Activated effector memory CD4-positive, alpha-beta T cell treated with Interleukin-2 at 50 U/mL for 16 hours (primary cell): ENCODE measurements at places on chromosomes 7 and 10.

GRCh38 chr7:124643311-124643811 is 122.2 kb downstream of the GPR37 start:
- DNase-seq, result no peak

GRCh38 chr10:28558923-28559508 is 26.1 kb downstream of the WAC start:
- no peak for DNase-seq

GRCh38 chr7:104980440-104980839 is 33.6 kb upstream of the KMT2E start:
- no peak for DNase-seq

GRCh38 chr7:134908289-134908688 is 78.0 kb upstream of the AGBL3 start:
- no peak for DNase-seq

DNA sequence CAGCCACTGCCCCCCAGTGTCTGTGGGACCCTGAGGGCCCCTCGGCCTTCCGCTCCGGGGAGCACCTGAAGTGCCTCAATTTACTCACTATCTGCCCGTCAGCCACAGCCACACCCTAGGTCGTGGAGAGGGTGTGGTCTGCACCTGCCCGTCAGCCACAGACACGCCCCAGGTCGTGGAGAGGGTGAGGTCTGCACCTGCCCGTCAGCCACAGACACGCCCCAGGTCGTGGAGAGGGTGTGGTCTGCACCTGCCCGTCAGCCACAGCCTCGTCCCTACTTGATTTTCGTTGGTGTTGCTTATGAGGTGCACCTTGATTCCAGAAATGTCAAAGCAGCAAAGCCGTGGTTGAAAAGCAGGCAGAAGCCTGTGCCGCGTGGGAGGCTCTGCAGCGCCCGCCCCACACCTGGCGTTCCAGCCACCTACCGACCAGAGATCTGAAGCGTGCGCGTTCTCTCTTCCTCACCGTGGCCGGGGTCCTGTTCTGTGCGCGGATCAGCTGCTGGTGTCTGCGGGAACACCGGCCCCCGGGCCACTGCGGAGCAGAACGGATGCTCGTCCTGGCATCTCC is 101.6 kb downstream of the DYNC2I1 start:
- DNase-seq, result peak; percentile 19

DNA sequence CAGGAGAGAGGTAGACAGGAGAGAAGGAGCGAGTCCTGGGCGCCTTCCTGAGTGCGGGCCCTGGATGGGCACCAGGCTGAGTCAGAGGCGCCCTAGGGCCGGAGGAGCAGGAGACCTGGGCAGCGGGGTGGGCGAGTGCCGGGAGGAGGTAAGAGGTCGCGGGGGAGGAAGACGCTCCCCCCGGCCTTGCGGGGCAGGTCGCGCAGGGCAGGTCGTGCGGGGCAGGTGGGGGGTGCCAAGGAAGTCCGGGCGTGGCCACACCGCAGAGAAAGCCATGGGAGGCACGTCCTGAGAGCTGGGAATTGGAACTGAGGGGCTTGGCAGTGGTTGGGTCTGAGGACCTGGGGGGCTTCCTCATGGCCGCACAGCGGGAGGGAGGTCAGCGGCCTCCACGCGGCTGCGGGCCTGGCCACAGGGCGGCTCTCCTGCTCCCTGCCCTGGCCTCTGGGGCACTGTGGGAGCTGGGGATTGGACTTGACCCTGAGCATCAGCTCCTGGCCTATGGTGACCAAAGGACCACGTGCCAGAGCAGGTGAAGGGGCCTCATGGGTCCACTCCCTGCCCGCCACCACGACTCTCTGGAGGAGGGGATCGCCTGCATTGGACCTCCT is 935 bp downstream of the MMP21 start:
- DNase-seq, result no peak

DNA sequence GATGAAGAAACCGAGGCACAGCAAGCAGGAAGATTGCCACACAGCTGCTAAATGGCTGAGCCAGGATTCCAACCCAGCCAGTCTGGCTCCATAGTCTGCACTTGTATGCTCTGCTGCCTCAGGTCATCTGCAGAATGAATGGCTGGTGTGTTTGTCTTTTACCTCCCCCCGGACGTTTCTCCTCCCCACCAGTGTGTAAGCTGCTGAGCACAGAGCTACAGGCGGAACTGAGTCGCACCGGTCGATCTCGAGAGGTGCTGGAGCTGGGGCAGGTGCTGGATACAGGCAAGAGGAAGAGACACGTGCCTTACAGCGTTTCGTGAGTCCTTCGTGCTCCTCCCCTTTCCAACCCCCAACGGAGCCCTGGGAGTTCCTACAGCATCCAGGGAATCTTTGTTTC is 2.6 kb downstream of the CNPY4 start:
- DNase-seq, result no peak

DNA sequence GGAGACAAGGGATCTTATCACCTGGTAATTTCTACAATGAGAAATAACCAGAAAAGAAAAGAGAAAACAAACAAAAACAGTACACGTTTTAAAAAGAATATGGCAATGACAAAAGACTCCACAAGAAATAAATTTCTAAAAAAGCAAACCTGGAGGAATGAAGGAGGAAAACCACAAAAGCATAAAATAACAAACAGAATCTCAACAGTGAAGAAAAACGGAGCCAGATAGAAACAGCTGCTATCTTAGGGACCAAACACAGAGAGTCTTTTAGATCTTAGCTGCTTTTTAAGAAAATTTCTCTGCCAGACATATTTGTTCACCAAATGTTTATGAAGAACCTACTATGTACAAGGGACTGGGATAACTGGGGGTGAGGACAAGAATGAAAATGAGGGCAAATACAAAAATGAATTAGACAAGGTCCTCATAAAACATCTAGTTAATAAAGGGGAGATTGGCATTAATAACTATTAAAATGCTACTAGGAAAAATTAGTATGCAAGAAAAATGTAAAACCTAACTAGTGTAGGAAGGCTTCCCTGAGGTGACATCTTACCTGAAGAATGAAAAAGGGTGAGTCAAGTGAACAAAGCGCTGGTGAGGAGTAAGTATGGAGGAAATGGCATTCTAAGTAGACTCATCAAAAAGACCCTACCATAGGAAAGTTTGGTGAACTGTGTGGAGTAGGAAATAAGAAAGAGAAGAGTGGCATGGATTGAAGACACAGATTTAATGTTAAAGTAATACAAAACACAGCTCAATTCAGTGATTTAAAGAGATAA is 34.3 kb downstream of the WASL start:
- DNase-seq, result no peak

GRCh38 chr10:31143331-31143935 is 111.8 kb upstream of the ZNF438 start:
- DNase-seq, result no peak

- DNase-seq, result no peak
Measured at GRCh38 chr7:85630904-85631600, 444.2 kb upstream of the SEMA3D start.

DNA sequence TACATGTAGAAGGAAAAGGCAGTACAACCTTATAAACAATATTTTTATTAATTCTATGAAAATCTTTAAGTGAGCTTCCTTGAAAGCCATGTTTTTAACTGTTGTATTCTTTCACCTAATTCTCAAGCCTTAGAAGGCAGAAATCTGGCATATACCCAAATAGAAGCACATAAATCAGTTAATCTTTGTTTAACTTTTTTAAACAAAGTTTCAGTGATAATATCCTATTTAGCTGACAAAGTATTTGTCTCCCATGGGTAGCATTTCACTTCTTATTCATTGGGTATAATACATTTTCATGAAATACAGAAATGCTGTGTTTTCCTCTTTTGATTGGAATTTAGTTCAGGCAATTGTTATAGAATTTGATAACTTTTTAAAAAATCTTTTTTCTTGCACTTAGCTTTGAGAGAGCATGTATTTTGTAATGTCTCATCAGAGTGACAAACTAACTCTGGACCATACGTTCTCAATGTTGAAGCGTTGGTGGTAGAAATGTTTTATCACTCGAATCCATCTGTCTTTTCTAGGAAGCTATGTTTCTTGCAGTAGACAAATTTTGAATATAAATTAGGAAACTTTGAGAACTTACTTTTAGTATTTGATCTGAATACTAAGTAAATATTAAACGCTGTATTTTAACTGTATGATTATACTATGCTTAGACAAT is 78.1 kb downstream of the CREM start:
- DNase-seq, result no peak

DNA sequence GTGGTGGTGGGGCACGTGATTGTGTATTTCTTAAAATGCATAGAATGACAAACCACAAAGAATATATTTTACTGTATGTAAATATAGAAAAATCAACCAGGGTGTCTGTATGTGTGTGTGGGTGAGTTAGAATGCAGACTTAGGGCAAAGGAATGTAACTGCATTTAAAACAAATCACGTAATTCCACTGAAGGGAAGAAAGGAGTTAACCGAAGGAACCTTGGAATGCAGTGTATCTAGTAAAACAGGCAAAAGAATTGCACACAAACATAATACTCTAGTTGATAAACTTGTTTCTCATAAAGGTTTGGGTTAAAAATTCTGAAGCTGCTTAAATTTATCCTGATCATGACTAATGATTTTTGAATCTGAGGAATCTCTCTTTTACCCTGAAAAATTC is 134.9 kb downstream of the ADRA2A start:
- DNase-seq, result no peak

GRCh38 chr7:159092701-159093121 is 52.0 kb downstream of the VIPR2 start:
- no peak for DNase-seq

GRCh38 chr10:34297541-34298345 is 517.4 kb downstream of the PARD3 start:
- DNase-seq, result no peak

DNA sequence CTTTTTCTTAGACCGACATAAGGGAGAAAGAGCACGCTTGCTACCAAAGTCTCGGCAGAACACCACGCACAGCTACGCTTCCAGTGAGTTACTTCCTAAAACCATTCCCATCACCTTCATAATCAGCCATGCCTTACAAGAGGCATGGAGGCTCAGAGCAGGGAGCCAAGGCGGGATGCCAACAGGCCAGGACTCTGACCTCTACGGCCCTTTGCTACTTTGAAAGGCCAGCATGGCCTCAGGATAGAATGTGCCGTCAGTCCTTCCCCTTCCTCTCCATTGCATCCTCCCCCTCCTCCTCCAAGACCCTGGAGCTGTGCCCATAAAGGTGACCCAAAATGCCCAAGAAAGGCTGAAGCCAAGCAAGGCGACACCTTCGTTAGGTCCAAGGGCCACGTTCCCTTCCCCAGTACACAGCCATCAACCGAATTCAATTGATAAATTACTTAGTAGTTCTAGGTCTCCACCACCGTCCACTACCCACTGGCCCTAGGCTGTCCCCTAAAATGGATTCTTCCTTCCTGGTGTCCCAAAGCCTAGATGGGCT is 5.7 kb downstream of the PRKAG2 start:
- DNase-seq, result no peak

DNA sequence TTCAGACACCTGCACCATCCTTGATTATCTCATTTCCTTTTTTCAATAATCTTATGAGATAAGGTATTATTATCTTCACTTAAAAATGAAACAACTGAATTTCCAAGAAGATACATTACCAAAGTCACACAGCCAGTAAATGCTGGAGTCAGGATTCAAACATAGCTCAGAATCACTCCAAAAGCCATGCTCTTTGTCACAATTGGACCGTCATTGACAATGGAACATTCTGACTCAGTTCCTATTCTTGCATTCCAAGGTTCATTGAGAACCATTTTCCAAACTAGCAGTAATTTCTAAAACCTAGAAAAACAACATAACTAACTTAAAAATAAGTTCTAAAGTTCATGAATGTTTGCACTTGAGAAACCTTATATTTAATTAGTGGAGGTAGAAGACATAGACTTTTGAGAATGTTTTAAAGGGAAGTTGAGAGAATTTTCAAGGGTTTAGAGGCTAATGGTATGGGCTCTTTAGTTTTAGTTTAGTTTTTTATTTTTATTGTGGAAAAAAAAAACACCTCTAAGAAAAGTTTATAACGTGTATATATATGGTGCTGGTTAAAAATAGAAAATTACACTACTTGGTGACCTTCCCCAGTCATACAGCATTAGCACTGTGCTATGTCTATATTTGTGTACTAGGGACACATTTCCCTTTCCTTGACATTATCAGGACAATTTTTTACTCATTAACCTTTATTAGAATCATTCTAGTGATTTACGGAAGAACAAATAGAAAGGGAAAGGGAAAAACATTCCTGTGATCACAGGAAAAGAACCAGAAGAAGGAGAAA is 30.9 kb downstream of the LGI1 start:
- DNase-seq, result no peak

DNA sequence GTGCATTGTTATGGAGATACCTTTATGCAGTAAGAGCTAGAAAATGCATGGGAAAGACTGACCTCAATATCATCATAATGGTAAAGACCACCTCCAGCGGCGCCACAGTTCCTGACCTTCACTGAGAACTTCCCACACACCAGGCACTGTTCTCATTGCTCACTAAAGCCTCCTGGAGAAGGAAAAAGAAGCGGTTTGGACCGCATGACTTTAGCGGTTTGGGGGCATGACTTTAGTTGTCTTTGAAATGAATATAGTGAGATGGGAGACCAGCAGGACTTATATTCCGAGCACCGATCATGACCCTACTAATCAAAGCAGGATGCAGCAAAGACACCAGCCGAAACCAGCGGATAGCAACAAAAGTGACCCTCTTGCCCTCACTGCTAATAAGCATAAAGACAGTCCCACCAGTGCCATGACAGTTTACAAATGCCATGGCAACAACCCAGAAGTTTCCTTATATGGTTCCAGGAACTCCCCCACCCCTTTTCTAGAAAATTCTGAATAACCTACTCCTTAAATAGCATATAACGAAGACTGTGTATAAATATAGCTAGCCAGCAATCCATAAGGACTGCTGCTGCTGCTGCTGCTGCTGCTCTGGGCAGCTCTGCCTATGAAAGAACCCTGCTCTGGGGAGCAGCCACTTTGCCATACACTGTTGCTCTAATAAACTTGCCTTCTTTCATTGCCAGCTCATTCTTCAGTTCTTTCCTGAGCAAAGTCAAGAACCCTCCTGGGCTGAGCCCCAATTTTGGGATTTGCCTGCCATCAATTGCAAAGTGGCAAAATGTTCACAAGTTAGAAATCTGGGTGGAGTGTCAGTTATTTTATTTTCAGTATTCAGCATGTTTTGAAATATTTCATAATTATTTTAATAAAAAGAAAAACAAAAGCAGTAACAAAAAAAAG is 694.1 kb downstream of the SUGCT start:
- no peak for DNase-seq

- no peak for DNase-seq
Measured at GRCh38 chr7:71753956-71754664, 622.2 kb downstream of the GALNT17 start.

GRCh38 chr7:91644256-91644655 is 236.2 kb downstream of the MTERF1 start:
- no peak for DNase-seq

- DNase-seq, result no peak
Measured at GRCh38 chr7:85714951-85715350, 528.1 kb upstream of the SEMA3D start.

GRCh38 chr7:114026486-114027089 is 107.8 kb upstream of the PPP1R3A start:
- no peak for DNase-seq

DNA sequence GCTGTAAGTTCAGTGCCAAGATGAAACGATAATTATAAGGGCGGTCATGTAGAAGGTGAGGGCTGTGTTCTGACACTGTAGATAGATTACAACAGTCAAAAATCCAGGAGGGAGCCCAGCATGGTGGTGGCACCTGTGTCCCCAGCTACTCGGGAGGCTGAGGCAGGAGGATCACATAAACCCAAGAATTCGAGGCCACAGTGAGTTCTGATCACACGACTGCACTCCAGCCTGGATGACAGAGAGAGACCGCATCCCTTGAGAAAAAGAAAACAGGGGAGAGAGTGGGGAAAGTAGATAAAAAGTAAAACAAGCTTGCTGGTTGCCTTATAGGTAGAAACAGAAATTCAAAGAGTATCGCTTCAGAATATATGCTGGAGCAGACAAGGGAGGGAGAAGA is 52.1 kb downstream of the KCNH2 start:
- DNase-seq, result no peak
